ENCODE measurements at places on chromosomes 5 and 9.

GRCh38 chr9:2870340-2870739, 26.4 kb upstream of the PUM3 start:
- DNase-seq = no peak

- DNase-seq = no peak
These were observed 53.3 kb upstream of the SLIT3 start for GRCh38 chr5:169354263-169354662.

GRCh38 chr5:149304195-149305078, 32.8 kb downstream of the AFAP1L1 start:
- no peak for DNase-seq

- no peak for DNase-seq
These were observed 86.1 kb downstream of the SH3TC2 start for GRCh38 chr5:148976569-148977381.

DNA sequence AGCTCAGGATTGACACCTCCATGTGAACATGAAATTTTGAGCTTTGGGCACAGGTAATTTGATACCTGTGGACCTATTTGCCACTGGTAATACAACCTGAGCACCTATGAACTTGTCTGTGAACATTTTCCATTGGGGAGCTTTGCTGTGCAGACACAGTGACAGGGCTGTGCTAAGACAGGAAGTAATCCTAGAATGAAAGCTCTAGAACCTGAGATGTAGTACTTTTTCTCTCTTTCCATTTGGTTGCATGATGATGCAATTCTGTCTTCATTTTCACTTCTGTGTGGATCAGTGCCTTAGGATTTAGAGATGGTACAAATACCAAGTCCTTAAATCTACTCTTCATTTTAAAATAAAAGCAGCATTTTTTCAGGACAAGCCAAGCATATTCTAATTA, 216.9 kb downstream of the NR3C1 start:
- DNase-seq = no peak

DNA sequence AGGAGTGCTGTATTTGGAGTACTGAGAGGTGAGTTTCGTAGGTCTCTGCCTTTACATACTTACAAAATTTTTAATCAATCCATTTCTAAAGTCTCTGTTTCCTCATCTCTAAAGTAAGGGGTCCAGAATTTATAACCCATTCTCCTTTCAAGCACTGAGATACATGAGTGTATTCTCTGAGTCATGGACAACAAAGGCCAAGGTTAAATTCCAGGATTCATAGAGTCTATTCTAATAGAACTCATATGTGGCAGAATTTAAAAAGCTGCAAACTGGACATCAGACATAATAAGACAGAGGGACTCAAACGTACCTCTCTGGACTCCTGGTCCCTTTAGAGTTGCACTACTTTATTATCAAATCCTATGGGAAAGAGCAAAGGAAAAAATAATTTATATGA, 112.5 kb upstream of the SLIT3 start:
- no peak for DNase-seq

DNA sequence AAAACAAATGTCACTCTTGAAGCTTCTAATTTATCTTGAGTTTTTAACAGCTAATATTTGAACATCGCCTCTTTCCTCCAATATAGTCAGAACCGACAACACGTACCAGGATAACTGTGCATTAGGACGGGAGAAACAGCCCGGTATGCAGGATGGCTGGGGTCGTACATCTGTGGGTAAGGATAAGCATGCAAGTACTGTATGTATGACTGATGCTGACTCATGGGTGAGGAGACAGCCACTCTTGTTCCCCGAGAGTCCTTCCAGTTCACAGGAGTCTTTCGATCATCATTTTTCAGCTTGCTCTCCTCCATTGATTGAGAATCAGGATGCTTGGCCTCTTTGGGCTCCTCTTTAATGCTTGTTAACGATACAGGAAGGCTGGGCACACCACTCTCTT, 102.3 kb downstream of the ZNF608 start:
- no peak for DNase-seq

DNA sequence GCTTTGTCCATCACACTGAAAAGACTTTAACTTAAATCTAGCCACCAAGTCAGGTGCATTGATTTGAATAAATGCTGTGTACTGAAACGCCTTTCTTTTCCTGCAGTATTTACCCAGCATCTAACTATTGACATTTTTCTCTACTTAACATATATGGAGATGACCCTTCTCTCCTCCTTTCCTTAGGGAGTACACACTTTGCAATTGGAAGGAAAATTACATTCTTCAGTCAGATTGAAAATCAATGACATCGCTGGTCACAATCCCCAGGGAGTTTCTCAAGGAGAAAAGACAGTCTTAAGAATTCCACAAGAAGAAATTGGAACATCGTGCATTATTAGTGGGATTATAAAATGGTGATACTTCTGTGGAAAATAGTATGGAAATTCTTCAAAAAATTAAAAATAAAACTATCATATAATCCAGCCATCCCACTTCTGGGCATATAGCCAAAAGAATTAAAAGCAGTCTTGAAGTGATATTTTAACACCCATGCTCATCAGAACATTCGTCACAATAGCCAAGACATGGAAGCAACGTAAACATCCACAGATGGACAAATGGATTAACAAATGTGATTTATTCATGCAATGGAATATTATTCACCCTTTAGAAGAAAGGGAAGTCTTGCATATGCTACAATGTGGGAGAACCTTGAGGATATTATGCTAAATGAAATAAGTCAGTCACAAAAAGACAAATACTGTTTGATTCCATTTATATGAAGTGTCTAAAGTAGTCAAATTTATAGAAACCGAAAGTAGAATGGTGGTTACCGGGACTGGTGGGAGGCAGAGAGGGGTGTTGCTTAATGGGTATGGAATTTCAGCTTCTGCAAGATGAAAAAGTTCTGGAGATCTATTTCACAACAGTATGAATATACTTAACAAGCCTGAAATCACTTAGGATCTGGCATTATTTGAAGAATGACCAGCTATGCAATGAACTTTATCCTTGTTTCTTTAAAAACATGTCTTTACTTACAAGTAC, 14.3 kb upstream of the FREM1 start:
- no peak for DNase-seq

GRCh38 chr5:144671066-144671465, 500.4 kb downstream of the KCTD16 start:
- DNase-seq = no peak
